ENCODE measurements at places on chromosomes 16 and 17.

- DNase-seq, result no peak
Measured at GRCh38 chr17:72832306-72832705, 260.2 kb downstream of the SLC39A11 start.

DNA sequence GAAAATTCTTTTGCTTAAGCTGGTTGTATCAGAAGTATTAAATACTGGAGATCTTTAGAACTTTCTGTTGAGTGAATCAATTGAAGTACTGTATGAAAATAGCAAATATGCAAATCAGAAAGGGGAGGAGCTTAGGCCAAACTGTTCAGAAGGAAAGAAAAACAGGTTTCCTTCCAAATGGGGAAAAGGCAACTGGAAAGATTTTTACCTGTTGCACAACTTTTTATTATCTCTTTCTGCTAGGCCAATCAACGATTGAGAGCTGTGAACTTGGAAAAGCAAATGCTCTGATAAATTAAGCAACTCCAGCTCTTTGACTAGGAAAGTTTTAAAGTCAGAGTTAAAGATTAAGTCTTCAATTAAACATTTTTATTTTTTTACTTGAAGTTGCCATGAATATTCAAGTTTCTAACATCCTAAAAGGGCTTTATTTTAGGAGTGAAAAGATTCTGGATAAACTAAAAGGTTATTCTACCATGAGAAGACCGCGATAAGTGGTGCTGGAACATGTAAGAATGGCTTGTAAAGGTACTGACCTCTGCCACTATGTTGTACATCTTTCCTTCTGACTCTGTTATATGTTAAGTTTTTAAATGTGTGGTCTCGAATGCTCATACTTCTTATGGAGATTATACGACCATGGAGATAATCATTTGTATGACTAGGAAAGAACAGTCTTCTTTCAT lies 16.5 kb downstream of the DCUN1D3 start:
- no peak for DNase-seq

DNA sequence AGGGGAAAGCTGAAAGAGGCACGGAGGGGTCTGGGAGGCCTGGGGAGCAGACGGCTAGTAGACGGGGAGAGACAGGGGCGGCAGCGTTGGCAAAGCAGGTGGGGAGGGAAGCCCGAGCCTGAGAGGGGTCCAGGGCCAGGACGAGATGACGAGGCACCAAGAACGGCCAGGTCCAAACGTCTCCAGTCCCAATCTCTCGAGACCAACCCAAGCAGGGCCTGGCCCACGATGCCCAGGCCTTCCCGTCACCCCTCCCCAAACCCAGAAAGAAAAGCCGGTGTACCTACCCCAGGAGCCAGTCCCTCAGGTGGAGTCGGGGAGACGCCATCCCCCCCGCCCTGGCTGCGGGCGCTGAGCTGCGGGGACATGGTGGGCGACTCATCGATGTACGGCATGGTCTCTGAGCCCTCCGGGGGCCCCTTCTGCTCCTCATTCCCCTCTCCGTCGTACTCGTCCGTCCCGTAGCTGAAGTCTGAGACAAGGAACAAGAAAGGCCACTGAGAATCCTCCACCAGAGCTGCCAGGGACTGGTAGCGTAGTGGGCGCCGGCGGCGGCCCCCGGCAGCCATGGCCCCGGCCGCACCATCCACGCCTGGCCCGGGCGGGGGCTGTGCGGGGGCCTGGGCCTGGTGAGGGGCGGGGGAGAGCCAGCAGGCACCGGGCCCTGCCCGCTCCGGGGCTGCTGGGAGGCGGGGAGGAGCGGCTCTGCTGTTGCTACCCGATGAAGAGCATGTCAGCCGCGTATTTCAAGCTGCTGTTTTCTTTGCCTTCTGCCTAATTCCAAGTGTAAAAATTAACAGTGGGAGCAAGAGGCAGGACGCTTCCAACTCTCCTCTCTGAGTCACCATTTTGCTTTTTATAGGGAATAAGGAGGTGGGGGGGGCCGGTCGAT lies 54.6 kb downstream of the ABR start:
- DNase-seq, result no peak

GRCh38 chr16:10321407-10322387 lies 64.2 kb upstream of the ATF7IP2 start:
- no peak for DNase-seq

DNA sequence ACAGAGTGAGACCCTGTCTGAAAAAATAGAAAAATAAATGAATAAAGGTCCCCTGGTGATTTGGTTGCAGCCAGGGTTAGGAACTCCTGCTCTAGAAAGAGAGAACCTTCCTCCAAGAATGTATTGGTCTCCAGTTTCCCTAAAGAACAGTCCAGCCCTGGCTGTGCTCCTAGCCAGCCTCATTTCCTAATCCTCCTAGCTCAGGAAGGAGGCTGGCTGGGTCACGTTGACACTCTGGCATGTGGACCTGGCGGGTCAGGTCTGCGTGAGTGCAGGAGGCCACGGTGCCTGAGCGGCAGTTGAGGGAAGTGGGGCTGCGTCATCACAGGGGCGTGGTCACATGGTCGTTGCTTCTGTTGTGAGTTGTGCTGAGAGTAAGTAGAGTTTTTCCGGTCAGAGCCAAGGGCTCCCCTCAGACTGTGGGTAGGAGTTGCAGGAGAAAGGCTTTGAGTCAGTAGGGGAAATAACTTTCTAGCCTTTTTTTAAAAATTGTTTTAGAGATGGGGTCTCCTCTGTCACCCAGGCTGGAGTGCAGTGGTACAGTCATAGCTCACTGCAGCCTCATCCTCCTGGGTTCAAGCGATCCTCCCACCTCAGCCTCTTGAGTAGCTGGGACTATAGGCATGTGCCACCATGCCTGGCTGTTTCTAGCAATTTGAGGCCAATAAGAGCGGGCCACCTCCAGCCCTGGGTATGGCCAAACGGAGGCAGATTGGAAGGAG lies 194.0 kb upstream of the CIBAR2 start:
- peak; percentile 86 for DNase-seq

DNA sequence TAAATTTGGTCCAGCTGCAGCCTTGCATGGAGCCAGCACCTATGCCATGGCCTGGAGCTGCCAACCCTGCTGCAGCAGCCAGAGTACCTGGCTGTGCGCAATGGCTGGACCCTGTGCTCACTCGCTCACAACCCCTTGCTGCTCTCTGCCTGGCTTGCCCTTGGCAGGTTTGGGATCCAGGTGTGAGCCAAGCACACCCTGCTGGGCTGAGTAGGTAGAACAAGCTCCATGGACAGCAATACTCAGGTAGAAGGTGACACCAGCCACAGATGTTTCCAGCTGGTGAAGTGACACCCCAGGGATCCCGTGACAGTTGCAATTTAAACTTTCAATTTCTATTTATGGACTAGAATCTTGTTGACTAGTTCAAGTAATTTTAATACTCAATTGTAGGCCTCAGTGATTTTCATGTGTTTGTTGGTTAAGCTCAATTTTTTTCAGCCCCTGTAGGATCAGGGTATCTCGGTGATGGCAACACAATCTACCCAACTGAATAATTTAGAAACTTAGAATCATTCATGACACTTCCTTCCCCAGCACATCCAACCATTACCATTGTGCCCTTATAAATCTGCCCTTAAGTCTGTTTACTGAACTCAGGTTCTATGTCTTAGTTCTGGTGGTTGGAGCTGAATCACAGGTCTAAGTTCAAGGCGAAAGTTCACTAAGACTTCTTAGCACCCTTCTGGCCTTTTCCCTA lies 480.0 kb downstream of the PMP22 start:
- DNase-seq, result peak; percentile 9

DNA sequence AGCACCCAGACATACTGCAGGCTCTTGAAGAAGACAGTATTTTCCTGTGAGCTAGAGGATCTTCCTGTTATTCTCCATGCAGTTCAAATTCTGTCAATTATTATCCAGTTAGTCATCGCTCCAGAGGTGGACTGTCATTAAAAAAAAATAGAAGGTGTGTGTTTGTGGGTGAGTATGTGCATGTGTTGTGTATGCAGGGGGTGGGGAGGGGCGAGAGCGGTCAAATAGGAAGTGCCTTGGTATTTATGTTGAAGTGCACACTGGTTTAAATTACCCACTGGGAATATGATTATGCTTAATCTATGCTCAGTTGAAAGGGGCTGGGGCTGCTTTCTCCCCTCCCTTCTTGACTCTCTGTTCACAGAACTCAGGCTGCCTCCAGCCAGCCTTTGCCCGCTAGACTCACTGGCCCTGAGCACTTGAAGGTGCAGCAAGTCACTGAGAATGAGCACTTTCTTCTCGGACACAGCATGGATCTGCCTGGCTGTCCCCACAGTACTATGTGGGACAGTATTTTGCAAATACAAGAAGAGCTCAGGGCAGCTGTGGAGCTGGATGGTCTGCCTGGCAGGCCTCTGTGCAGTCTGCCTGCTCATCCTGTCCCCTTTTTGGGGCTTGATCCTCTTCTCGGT lies at the start of gene HSD17B2:
TSS of gene HSD17B2 (plus strand) at position 273 of the 632 bp plus-strand sequence. CDS start at position 445, 172 bp downstream.
- DNase-seq, result no peak

DNA sequence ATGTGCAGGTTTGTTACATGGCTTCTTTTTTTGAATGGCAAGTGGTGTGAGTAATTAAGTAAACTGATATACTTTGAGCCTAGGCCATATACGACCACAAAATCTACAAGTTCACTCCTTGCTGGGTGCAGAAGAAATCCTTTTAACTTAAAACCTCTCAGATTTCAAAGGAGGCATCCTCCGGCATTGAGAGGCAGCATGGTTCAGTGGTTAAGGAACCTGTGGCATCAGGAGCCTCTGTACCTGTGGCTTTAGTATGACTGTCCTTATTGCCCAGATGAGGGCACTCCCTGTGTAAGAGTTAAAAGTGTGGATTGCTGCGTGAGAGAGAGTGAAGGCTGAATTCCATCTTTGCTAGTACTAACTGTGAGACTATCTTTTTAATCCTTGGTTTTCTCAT lies 3.3 kb downstream of the NLRP1 start:
- DNase-seq, result no peak

- DNase-seq, result no peak
Measured at GRCh38 chr16:50526249-50526648, 21.9 kb upstream of the NKD1 start.

DNA sequence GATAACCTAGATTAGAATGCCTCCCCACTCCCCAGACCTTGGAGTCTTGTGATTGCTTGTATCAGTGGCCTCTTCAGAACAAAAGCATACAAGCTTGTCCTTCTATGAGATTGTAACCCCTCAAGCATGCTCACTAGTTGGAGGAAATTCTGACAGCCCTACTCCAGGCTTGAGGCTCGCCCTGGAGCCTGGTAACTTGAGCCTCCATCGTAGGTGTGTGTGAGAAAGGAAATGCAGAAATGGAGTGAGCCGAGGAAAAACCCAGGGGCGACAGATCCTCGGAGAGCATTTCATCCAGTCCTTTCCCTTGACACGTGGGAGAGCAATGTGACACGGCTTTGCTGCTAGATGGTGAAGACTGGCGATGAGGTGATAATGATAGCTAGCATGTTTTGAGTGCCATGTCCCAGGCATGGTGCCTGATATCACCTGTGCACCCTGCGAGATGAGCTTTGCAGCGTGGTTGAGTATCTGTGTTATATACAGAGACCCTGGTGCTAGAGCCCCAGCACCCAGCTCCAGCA lies 31.2 kb downstream of the GNAO1 start:
- no peak for DNase-seq

GRCh38 chr16:4392382-4393239 lies 21.0 kb downstream of the VASN start:
- DNase-seq, result no peak

- DNase-seq, result no peak
Measured at GRCh38 chr16:85598141-85598540, 15.0 kb upstream of the GSE1 start.

GRCh38 chr17:73831699-73832098 lies 187.5 kb upstream of the SDK2 start:
- no peak for DNase-seq

- no peak for DNase-seq
Measured at GRCh38 chr17:76947771-76948170, 79.6 kb downstream of the MGAT5B start.

GRCh38 chr16:87311387-87311786 lies 5.8 kb downstream of the C16orf95 start:
- DNase-seq, result no peak

Data from naive B cell (primary cell).